ENCODE measurements at places on chromosomes 12 and 14.

DNA sequence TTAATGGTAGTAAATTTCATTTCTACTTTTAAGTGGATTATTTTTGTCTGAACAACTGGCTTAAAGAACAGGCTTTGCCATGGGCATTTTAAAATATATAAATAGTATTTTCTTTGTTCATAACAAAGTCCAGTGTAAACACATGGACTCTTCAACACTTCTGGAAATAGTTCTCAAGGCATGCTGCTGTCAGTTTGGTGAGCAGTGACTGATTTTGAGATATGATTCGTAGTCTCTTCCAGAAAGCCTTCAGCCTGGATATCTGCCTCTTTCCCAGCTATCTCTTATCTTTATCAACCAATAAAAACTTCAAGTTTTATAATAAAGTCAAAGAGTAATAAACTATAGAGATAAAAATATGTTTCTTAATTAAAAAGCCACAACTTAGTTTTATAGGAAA, 110.7 kb downstream of the NAV3 start:
- DNase-seq: no peak

DNA sequence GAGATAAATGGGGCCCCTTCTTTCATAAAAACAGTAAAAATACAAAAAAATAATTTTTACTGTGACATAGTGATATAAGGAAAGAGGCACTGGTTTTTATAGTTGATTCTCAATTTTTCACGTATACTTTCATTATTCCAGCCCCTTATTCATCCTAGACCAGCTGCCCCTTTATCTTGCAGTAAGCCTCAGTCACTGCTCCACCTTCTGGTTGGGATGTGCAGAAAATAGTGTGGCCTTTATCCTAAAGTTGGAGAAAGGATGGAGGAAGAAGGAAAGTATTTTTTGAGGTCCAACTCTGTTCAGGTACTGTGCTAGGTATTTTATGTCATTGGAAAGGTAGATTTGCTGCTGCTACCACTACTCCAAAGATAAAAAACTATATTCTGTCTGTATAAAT, 172.7 kb downstream of the ANO6 start:
- peak; percentile 19 for DNase-seq

DNA sequence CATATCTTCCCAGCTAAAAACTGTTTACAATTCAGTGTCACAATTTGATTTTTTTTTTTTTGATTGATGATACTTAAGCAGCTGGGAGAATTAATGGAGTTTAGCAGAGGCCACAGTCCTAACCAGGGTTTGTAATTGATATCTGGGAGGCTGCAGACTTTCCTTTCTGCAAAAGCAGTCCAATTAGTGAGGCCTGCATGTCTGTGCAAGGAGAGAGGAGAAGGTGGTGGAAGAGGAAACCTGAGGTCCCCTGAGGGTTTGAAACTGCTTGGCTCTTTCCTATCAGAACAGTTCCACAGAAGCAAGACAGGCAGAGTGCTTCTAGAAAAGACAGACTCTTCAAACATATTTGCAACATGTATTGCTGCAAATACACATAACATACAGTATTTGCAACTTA, 160.8 kb upstream of the KRR1 start:
- DNase-seq: peak; percentile 16

- DNase-seq: no peak
These were observed 160.3 kb upstream of the PELI2 start for GRCh38 chr14:55957950-55958349.

DNA sequence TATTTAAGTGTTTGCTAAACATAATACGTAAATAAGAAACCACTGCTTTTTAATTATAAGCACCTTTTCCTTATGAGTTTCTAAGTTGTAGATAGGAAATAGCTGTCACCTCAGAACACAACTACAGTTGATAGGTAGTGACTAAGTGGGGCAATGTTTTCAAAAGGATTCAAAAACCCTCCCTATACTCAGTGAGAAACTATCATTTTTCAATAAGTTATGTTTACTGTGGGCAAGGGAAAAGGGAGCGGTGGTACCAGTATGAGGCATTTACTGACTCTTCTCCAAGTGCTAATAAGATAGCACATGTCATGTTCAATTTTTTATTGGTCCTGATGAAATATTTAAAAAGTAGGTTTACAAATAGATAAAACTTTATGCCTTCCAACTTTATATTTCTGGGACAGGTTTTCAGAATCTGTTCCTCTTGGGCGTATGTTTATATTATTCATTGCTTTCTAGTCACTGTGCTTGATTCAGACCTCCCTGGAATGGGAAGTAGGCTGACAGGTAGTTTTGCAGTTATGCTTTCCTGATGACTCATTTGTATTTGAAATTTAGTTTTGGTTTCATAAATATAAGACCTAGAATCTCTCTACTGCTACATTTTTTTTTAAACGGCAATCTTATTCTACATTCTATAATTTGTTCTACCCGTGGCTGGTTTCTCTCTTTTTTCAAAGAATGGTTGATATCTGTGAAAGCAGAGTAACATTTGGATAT, 153.1 kb downstream of the TMEM117 start:
- no peak for DNase-seq

DNA sequence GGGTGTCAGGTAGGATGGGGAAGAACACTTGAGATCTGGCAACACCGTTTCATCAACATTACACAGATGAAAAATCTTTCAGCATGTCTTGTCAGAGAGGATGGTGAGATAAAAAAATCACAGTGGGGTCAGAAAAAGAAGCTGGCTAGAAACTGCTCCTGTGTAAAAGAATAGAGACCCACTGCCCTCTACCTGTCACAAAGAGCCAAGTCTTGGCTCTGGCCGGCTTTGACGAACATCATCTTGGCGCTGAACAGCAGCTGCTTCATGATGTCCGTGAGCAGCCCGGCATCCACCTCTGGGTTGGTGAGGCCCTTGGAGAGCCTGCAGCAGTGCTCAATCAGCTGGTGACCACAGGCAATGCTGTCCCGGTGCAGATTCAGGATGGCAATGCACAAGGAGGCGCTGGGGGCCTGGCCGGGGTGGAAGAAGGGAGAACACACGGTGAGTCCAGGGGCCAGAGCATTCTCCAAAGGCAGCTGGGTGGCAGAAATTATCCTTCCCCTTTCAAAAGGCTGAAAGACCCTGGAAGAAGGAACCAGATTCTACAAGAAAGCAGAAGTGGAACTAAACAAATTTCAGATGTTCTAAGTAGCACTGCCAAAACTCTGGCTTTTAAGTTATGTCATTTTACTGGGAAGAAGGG, 50.2 kb downstream of the ZFYVE26 start:
- no peak for DNase-seq

DNA sequence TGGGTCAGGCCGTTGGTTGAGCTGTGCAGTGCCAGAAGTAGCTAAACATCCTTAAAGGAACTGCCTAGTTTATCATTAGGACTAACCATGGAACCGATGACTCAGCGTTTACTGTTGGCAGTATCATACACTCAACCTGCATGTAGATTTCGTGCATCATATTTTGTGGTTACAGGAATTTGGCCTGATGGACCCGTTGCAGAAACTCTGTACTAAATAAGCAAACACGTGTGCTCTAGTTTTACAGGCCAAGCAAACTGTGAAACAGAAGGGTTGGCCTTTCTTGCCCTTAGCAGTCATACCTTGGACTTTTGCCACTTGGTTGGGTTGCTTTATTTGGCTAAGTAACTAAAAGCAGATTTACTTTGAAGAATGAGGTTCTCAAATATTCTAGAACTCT, 35.6 kb downstream of the DGLUCY start:
- DNase-seq: no peak

- DNase-seq: no peak
These were observed 211.8 kb downstream of the ANO2 start for GRCh38 chr12:5733136-5733755.

- DNase-seq: no peak
These were observed 32.8 kb downstream of the TC2N start for GRCh38 chr14:91834571-91834970.

GRCh38 chr14:70810621-70811020, 1.3 kb upstream of the MAP3K9 start:
- DNase-seq: no peak

GRCh38 chr12:29053567-29053966, 95.5 kb upstream of the FAR2 start:
- no peak for DNase-seq

DNA sequence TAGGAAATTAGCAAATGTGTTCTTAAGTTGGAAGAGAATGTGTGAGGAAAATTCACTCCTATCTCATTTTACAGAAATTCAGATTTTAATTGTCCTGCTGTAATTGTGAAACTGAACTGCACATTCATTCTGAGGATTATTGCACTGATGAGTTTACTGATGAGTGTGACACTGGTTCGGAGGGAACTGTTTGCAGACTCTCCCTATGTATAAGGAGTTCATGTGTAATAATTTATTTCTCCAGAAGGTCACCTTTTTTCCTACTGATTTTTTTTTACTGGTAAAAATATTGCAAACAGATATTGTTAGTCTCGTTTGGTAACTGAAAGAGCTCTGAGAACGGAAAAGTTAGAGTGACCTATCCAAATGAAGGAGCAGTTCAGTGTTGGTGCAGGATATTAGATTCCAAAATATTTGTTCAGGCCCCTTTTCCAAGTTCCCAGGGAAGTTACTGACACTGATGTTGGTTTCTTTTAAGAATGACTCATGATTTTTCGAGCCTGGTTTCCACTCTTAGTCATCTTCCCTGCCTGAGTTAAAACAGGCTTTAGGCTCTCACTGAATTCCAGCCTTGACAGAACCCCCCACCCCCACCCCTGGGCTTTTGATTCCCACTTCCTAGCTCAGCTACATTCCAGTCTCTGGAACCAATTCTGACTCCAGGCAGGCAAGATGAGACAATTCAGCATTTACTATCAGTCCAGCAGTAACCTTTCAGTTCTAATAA, 18.4 kb downstream of the ANO6 start:
- DNase-seq: no peak

GRCh38 chr12:53227836-53228235, 4.2 kb downstream of the RARG start:
- no peak for DNase-seq

GRCh38 chr12:80925237-80925636, 12.5 kb downstream of the LIN7A start:
- no peak for DNase-seq

- no peak for DNase-seq
These were observed 28.4 kb upstream of the GAS2L3 start for GRCh38 chr12:100545092-100545491.

GRCh38 chr12:106511365-106511764, 71.4 kb upstream of the RFX4 start:
- no peak for DNase-seq

DNA sequence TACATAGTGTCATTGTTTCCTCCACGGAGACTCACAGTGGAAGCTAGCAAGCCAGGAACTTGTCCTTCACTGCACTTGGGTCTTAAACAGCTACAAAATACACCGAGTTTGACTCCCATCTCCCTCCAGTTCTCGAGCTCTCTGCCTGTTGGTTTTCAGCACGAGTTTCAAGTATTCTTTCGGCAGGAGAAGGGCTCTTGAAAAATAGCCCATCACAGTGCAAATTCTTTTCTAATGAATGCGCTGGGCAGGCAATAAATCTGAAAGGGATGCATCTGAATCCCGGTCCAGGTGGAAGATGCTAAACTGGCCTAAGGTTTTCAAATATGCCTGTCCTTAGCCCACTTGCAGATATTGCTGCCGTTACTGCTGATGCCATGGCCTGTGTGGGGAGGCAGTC, 173.9 kb downstream of the CACNA1C start:
- no peak for DNase-seq

- DNase-seq: no peak
These were observed 182.6 kb downstream of the PIK3C2G start for GRCh38 chr12:18443768-18444437.

- no peak for DNase-seq
These were observed 236.5 kb downstream of the GXYLT1 start for GRCh38 chr12:41908206-41908605.

GRCh38 chr12:14773685-14774073, 29.6 kb downstream of the WBP11 start:
- DNase-seq: no peak

DNA sequence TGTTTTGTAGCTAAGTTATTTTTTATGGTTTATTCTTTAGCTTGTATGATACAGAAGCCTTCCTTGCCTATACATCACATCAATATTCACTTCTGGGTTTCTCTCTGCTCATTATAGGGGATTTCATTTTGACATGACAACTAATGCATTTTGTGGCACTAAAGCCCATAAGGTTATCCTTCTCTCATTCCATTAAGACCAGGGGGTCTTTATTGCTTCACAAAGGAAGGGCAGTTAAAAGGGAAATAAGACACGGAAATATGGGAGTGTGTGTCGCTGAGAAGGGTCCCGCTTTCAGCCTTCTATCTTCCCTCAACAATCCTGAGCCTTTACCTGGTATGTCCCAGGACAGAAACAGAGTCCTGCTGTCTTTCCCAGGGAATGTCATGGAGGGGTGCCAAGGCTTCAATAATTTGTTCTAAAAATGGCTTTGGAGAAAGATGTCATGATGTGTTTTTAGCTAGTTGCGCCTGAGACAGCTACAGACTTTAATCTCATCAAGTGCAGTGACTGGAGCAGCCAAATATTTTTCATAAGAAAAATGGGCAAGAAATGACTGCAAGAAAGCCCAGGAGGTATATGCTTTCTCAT, 1145.4 kb upstream of the TMEM132C start:
- no peak for DNase-seq

DNA sequence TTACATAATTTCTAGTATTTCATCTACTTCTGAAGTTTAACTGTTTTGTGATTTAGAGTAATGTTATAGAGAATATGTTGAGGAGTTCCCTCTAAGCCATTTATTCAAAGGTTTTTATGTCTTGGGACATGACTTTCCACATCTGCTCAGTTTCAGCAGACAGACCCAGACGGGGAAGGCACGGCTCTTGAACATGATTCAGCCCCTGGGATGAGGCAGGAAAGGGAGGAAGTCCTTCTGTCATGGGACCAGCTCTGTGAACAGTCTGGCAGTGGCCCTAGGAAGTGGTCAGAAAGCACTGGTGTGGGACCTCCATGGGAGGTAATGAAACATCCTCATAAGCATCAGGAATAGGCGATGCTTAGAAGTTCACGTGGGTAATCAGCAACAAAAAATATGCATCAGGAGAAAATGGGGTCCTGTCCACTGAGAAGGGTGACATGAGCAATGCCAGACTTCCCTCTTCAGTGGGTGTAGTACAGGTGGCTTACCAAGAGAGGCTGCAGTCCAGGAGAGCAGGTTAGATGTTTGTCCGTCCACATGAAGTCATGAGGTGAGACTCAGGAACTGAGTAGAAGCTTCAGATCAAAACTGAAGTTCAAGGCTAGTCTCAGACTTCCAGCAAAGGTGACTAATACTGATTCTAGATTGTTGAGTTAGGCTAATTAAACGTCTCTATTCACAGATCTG, 248.5 kb downstream of the IPO8 start:
- DNase-seq: no peak

- no peak for DNase-seq
These were observed 1.1 kb downstream of the ANKRD52 start for GRCh38 chr12:56257071-56257470.

Data from DND-41 (cell line).